ENCODE measurements at places on chromosomes 3 and 15.

- DNase-seq, result no peak
Measured at GRCh38 chr3:42651248-42652091, 2.0 kb upstream of the ZBTB47 start.

GRCh38 chr3:43484926-43485488 lies 136.8 kb downstream of the ANO10 start:
- no peak for DNase-seq

- no peak for DNase-seq
Measured at GRCh38 chr3:143263852-143264513, 144.4 kb downstream of the CHST2 start.

- no peak for DNase-seq
Measured at GRCh38 chr15:41543521-41543870, 561 bp downstream of the RPAP1 start.

- no peak for DNase-seq
Measured at GRCh38 chr3:21274079-21274571, 476.9 kb downstream of the ZNF385D start.

DNA sequence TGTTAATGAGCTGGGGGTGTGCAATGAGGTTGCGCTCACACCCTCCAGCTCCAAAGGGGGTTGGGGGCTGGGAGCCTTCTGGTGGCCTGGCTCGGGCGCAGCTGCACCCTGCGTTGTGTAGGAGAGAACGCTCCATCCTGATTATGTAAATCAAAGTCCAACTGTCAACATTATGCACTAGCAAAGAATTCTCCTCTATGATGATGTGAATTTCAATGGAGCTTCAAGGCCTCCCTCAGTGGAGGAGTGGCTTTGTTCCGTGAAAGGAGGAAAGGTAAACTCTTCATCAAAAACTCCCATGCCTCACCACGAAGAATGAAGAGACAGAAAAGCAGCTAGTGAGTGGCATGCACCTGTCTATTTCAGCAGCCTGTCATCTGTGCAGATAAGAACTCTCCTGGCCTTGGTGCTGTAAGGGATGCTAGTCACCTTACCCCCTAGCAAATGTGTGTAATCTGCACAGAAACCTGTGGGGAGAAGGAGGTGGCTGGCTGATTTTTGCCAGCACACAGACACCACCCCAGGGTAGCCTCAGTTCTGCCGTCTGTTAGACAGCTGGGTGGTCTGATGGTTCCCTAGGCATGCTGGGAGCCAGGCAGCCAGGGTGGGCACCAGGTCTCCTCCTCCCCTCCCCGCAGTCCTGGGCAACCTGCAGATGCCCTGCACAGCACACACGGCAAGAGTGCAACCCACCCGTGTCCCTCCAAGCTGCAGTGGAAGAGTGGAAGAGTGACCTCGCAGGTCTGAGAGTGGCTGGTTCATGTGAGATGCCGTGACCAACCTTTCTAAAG lies 47.0 kb upstream of the TRPM1 start:
- no peak for DNase-seq

DNA sequence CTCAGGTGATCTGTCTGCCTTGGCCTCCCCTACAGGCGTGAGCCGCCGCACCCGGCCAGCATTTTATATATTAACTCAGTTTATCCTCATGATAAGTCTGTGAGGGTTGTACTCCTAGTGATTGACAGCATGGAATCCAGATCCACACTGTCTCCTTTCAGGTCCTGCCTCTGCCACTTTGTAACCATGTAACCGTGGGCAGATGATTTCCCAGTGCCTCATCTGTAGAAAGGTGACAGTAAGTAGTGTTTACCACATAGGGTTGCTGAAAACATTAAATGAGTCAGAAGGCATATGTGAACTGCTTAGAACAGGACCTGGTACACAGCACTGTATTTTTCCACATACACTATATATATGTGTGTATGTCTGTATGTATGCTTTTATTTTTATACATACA lies 2.4 kb downstream of the FYTTD1 start:
- DNase-seq, result no peak

- DNase-seq, result no peak
Measured at GRCh38 chr3:141663993-141664392, 74.1 kb upstream of the RNF7 start.

DNA sequence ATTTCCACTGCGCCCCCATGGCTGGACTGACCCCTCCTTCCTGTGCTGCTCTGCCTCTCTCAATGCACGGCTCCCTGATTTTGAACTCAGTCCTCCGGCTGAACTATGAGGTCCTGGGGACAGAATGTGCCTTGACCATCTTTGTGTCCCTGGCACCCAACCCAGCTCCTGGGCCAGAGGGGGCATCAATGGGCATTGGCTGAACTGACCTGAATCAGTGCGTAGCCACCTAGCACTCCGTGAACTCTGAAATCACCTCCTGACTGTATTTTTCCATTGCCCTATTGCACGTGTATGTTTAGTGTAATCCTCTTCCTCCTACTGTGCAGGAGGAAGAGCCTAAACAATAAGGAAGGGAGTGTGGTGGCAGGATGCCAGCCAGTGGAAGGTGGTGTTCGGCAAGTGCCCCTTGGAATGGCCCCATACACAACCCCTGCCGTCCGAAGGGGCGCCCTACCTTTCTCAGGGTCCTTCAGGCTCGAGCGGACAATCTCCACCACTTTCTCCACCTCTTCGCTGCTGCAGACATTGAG lies 33.5 kb downstream of the BDH1 start:
- DNase-seq, result no peak

- DNase-seq, result no peak
Measured at GRCh38 chr3:197926418-197926817, 23.6 kb upstream of the RPL35A start.
